COR-L47 (cell line): ENCODE measurements at places on chromosomes 2 and 18.

- no peak for DNase-seq
Observed at GRCh38 chr2:88855620-88856408, 164.3 kb downstream of the RPIA start.

DNA sequence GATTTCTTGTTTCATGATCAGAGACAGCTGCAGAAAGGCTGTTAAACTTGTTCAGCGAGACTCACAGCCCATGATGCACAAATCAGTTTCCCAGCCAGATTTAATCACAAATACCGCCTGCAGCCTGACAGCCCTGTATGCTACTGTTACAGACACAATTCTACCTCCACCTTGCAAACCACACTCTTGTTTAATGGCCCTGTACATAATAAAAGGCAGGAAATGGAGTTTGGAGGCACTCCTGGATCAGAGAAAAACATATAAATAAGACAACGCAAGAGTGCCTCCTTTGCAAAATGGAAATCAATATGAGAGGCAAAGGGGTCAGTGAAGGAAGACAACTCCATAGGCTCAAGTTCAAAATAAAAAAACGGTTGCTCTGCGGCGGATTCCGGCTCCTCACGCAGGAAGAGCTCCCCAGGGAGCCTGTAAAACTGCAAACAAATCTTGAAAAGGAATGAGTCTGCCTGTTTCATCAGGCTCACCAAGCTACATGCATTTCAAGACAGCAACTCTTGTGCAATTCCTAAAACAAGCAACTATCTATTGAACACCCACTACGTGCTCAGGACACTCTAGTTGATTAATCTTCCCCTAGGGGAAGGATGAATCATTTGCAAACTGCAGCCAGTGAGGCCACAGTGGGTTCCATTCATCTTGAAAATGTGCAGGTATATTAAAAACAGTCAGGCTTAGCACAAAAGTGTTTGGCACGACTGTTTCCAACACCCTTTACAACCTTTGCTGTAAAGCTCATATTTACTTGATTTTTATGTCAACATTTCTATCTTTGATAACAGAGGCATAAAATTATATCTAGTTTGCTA lies 37.5 kb downstream of the TBC1D8 start:
- DNase-seq: peak; percentile 56

DNA sequence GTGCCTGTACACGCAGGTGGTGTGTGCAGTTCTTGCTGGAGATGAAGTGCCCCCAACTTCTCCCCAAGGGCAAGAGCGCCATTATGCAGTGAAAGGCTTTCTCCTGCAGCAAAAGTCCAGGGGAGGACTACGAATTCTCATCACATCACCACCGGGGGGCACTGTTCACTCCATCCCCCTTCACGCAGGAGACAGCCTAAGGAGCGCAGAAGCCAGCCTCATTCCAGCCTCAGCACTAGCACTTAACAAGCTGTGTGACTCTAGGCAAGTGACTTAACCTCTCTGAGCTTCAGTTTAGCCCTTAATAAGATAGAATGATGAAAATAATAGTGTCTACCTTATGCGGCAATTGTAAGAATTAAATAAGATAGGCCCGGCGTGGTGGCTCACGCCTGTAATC lies 32.3 kb downstream of the DNMT3A start:
- DNase-seq: peak; percentile 53

DNA sequence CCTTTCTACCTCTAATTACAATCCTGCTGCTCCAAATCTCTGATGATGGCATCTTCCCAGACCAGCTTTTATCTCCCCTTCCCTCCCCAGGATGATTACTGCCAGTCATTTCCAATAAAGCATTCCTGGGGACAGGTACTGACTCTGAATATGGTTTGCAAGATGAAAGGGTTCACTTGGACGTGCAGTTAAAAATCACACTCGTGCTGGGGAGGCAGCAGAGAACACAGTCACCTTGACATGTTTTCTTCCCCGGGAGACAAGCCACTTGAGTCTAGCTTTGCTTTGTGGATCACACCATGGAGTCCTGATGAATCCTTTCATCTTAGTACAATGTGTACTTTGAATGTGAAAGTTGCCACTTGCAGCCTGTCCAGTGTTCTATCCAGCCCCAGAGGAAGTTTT lies 175.0 kb downstream of the ALPK2 start:
- no peak for DNase-seq
